ENCODE measurements at places on chromosomes 6 and 20.

GRCh38 chr20:1465470-1466210 lies 1.0 kb downstream of the NSFL1C start:
- no peak for DNase-seq

DNA sequence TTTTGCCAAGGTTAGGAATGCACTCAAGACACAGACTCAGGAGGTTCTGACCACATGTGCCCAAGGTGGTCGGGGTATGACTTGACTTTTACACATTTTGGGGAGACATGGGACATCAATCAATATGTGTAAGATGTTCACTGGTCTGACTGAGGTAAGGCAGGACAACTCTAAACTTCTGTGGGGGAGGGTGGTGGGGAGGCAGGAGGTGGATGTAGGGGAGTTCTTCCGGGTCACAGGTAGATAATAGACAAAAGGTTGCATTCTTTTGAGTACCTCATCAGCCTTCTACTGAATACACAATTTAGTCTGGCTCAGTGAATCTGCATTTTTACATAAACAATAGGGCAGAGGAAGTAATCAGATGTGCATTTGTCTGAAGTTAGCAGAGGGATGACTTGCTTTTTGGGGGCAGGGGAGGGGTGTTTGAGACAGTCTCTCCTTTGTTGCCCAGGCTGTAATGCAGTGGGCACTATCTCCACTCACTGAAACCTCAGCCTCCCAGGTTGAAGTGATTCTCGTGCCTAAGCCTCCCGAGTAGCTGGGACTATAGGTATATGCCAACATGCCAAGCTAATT lies 10.9 kb downstream of the ECHDC1 start:
- no peak for DNase-seq

- DNase-seq, result no peak
These were observed 363.9 kb downstream of the MAFB start for GRCh38 chr20:40325006-40325568.

- DNase-seq, result no peak
These were observed 12.2 kb upstream of the VNN1 start for GRCh38 chr6:132725947-132726607.

DNA sequence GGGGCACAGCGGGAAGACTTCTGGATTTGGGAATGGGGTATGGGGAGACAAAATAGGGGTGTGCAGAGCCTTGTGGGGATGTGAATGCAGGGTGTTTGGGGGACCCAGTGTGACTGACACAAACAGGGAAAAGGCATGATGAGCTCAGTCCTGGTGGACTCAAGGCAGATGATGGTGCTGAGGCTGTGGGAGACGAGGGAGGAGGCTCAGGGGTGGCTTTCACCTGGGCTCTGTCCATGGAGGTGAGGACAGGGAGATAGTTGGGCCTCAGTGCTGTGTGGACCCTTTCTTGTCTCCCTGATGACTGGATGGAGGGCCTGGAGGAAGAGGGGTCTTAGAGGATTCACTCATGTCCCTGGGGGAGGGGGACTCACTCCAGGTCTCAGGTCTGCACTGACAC lies 26.2 kb upstream of the MICB start:
- no peak for DNase-seq

DNA sequence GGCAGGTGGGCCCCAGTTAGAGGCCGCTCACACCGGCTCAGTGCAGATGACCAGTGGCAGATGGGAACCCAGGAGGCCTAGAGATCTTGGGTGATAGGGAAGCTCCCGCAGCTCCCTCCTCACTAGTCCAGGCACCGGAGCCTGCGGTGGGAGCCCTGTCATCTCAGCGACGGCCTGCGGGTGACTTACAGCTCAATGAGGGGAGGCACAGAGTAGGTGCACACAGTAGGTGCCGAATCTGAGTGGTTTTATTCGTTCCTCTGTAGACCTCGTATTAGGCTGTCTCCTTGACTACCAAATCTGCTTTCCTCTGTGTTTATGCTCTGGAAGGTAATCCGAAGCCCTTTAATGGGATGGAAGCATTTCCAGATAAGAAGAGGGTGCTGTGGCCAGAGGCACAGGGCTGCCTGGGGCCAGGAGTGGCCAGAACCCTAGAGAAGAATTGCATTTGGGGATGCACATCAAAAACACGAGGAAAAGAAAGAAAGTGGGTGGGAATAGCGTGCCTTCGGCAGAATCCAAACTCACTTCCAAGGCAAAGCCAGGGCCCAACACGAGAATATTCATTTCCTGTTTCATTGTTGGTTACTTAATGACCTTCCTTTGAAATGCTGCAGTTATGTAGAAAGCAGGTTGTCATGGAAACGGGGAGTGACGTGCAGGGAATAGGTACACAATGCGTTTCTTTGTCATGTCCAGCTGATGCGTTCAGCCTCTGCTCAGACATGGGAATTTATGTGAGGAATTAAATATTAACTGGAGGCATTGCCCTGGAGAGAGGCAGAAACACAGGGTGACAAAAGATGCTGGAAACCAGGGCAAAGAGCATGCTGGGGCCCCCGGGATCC lies 24.7 kb downstream of the MYT1 start:
- no peak for DNase-seq

- no peak for DNase-seq
These were observed 60.3 kb upstream of the TMEM181 start for GRCh38 chr6:158499601-158500000.

DNA sequence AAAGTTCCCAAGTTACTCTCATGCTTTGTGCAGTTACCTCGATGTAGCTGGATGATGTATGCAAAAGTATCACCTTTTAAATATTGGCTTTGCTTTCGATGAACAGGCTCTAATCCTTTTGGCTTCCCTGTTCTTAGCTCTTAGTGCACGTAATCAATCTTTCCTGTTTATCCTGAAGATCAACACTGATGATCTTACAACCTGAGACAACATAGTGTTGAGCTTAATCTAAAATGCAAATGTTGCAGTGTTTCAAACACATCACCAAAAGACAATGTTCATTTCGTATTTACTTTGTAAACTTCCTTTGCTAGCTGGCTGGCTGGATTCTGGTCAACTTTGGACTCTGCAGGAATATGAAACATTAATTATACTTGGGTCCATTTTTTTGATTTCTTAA lies 132.1 kb downstream of the THEMIS start:
- no peak for DNase-seq

- no peak for DNase-seq
These were observed 793.9 kb downstream of the QKI start for GRCh38 chr6:164208371-164208770.
